ENCODE measurements at places on chromosomes 6 and 20. TPM values are rescaled to one million over a fixed set of nuclear protein-coding genes. Genes with fewer than 3 reads are reported as not detected.

The PHACTR3 gene
- not detected for total RNA-seq

The CFAP206 gene
- total RNA-seq, result not detected

The AKAP12 gene
- total RNA-seq, result 0.69 TPM

The NINL gene
- total RNA-seq, result 1.0 TPM

The DOK5 gene
- total RNA-seq, result not detected

The RBBP9 gene
- 10.6 TPM for total RNA-seq

The SERPINB6 gene
- total RNA-seq, result 56.1 TPM

The MYT1 gene
- total RNA-seq, result 1.2 TPM

The ACAT2 gene
- total RNA-seq, result 87.9 TPM

The SEMG2 gene
- not detected for total RNA-seq

The CPXM1 gene
- total RNA-seq, result 9.8 TPM

The SLC12A5 gene
- not detected for total RNA-seq

The KIF3B gene
- total RNA-seq, result 28.4 TPM

The TEAD3 gene
- 0.34 TPM for total RNA-seq

The ZC2HC1B gene
- 1.5 TPM for total RNA-seq

Data from activated B cell treated with CpG ODN at 0.5 μM for 24 hours (primary cell).